ENCODE measurements at places on chromosomes 2 and 18.

DNA sequence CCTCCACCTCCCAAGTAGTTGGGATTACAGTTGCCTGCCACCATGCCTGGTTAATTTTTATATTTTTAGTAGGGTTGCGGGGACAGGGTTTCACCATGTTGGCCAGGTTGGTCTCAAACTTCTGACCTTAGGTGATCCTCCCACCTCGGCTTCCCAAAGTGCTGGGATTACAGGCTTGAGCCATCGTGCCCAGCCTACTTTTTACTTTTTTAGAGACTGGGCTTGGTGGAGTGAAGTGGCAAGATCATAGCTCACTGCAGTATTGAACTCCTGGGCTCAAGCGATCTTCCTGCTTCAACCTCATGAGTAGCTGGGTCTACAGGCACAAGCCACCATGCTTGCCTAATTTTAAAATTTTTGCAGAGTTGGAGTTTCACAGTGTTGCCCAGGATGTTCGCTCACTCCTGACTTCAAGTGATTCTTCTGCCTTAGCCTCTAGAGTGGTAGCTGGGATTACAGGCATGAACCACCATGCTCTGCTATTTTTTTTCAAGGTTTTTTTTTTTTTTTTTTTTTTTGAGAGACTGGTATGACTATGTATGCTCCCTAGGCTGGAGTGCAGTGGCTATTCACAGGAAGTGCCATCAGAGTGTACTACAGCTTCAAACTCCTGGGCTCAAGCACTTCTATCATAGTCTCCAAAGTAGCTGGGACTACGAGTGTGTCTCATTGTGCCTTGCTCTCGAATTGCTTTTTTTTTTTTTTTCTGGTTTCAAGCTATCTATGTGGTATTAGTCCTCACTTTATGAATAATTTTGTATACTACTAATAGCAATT, 11.9 kb downstream of the MSH2 start:
- DNase-seq = no peak

DNA sequence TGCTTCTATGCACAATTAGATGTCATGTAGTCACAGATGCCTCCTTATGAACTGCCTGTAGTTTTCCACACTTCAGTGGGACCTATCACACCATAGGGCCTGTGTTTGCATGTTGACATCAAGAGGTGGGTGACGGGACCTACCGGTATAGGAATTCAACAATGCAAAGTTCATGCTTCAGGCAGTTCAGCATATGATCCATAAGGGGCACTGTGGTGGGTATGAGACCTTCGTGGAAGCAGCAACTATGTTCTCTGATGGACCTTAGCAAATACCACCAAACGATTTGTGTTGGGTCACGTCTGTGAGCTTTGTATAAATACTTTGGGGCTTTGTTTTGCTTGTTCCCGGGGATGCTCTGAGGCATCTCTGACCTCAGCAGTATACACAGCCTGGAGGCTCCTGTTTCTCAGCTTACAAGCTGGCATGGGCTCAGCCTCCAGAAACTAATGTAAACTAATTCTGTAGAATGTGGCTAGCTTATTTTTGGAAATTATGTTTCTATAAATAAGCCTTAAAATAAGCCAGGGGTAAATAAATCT, 111.6 kb downstream of the DTNA start:
- DNase-seq = no peak

GRCh38 chr2:150566289-150566688, 78.8 kb upstream of the RND3 start:
- DNase-seq = no peak

DNA sequence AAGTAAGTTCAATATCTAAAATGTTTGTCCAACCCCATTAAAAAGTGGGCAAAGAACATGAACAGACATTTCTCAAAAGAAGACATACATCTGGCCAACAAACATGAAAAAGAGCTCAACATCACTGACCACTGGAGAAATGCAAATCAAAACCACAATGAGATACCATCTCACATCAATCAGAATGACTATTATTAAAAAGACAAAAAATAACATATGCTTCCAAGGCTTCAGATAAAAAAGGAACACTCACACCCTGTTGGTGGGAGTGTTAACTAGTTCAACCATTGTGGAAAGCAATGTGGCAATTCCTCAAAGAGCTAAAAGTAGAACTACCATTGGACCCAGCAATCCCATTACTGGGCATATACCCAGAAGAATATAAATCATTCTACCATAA, 931.1 kb downstream of the LRP1B start:
- no peak for DNase-seq

DNA sequence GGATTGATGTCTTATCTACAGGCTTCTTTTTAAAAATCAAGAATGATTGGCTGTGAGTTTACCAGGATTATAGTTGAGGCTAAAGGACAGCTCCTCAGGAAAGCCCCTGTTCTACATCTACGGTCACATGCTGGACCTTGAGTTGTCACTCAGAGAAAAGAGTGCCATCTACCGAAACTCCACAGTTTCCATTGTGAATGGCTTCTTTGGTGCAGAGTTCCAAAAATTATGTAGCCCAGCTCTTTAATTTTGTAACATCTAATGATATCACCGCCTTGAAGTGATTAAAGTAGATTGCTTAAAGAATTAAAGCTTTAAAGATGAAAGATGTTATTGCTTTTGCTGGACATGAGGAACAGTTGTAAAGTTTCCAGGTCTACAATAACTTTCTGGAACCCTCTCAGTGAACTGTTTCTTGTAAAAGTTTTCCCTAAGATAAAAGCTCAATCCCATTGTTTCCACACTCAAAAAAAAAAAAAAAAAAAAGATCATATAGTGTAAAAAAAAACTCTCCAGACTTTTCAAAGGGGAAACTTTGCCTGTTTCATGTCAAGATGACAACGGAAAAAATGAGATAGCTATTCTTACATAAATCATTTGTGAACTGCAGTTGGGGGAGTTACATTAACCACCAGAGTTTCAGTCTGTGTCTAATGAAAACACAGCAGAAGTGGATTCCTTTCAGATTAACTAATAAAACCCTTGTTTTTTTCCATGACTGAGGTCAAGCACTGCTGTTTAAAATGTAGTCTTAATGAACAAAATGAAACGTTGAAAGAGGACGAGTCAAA, 4.3 kb downstream of the COL3A1 start:
- DNase-seq = peak; percentile 10

- no peak for DNase-seq
Observed at GRCh38 chr2:73776381-73776780, 3.5 kb downstream of the DUSP11 start.

- DNase-seq = no peak
Observed at GRCh38 chr18:6626457-6626856, 103.1 kb upstream of the ARHGAP28 start.

GRCh38 chr2:127506510-127506909, 19.8 kb downstream of the IWS1 start:
- no peak for DNase-seq

DNA sequence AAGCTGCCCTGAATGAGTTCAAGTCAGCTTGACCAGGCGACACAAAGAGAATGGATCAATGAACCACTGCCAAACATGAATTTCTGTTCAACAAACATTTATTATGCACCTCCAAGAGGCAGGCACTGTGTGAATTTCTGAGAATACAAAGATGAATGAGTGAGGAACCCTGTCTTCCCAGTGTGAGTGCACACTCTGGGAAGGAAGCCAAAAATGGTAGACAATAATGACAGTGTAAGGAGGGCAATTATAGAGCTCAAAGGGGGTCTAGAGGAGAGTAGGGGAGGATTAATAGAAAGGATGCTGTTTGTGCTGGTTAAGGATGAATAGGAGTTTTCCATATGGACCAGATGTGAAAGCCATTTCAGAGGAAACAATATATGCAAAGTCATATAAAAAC, 213.4 kb downstream of the DCC start:
- DNase-seq = no peak

DNA sequence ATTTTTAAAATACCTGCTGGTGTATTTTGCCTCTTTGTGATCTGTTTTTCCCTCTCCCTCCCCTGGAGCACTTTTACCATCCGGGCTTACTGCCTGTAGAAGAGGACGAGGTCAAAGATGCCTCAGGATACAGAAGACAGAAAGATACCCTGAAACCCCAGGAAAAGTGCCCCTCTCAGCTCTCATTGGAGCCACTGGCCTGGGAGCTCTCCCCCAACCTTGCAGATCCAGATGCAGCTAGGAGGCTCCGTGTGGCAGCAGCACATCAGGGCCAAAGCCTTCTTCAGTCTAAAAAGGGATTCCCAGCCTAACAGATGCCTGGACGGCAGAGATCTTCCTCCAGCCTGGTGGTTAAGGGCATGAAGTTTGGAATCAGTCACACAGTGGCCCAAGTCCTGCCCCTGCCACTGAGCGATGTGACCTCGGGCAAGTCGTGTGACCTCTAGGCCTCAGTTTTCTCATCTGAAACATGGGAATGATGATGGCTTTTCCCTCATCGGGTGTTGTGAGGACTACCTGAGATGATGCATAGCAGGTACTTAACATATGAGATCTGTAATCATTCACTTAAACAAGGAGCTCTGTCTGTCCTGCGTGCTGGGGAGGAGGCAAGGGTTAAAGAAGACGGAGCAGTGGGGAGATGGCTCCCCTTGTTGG, 239.4 kb downstream of the DYSF start:
- no peak for DNase-seq

DNA sequence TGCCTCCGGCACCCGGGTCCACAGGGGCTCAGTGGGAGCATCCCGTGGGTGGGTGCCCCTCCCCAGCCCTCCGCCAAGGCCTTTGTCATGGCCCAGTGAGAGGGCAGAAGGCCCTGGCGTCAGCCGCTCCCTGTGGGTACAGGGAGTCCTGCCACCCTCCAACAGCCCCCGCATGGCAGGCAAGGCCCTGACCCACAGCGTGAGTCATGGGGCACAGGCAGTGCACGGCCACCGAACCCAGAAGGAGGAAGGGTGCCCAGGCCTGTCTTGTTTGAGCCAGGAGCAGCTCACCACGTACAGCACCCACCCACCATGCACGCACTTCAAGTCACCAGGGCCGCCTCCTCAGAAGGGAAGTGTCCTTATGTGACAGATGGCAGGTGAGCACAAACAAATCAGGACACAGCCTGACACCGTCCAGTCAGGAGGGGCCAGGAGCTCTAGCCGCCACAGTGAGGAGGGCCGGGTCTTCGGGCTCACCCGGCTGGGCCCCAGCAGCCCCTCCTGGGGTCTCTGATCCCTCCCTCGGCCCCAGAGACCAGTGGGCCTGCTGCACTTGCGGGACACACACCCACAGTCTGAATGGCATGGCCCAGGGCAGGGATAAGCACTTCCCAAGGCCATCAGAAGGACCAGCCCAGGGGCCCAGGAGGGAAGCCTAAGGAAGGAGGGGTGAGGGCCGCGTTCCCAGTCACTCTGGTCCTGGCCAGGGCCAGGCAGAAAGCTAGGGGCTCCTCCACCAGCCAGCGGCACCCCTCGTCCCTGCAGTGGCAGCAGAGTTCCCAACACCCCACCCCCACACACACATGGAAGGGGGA, 25.8 kb downstream of the BIN1 start:
- DNase-seq = peak; percentile 54

DNA sequence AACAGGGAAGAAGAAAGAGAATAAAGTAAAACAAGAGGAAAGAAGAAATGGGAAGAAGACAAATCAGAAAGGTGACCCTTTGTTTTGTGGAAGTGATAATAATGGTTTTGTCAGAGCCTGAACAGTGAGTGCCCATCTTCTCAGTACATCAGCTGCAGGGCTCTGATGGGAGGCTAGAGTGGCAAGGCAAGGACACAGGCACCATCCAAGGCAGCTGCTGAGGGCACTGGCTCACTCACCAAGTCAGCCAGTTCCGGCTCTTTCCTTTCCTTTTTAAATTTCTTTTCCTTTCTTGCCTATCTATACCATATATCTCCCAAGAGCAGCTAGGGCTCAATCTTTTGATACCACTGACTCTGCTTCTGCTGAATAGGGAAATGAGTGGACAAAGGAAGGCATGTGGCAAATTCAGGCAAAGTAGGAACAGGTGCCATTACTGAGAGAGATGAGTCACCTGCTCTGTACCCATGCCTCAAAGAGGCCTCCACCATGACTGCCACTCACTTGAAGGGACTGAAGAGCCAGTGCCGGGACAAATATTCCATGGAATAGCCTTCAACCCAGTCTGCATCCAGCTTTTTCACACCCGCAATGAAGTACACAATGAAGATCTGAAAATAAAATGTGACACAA, 6.2 kb downstream of the GGCX start:
- DNase-seq = no peak

DNA sequence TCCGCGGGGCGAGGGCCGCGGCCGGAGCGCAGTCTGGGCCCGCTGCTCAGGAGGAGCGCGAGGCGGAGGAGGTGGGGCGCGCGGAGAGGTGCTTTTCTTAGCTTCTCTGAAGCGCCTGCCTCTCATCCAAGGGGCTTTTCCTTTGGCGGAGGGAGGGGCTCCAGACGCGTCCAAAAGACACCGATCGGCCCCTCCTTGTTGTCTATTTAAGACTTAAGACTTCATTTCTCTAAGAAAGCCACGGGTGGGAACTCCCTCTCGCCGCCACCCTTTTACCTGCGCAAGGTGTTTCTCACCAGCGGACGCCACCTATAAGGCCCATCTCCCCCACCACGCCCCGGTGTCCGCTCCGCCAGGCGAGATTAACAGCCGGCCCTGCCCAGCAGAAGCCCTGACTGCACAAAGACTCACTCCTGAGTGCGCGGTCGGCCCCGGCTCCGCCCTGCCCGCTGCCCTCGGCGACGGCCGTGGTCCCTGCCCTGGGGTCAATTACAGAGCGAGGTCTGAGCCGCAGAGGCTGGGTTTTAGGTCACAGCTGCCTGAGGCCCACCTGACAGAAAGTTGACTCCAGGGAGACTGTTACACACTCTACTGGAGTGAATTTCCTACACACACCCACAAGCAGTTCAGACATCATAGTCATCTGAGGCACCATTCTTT, at the start of gene DSC2:
Gene DSC2, minus strand, starts transcription at position 397 of the 660 bp plus-strand sequence. CDS start 450 bp downstream, outside the sequence.
- DNase-seq = no peak

DNA sequence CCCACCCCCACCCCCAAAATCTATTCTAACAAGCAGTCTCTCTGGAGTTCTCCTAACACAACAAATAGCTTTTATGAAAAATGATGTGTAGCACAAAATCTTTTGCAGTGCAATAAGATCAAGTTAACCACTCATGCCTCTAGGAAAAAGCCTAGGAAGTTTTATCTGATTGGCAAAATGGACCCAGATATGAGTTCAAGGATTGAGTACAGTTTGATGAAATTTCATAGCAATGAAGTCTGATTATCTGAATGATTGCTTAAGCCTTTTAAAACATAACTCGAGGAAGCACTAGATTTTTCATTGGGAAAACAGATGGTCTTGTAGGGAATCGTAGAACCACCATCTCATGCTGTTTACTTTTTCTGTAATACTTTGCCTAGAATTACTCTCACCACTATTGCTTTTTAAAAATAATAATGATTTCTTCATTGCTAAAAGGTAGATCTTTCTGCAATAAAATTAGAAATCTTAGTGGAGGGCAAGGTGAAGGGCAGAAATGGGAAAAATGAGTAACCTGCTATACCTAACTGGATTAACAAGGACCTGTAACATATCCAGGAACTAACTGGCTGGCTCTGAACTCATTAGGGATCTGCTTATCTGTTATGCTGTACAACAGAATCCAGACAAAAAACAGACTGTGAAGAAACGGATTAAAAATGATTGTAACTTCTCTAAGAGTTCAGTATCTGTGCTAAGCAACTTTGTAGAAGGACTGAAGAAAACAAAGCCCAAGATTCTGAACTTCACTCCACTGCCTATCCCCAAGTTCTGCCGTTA, 73.7 kb upstream of the ETAA1 start:
- DNase-seq = no peak

Data from stimulated activated naive CD8-positive, alpha-beta T cell treated with anti-CD3 and anti-CD28 coated beads, Interleukin-15, amount 100 ng/mL, for 72 hours (primary cell).